ENCODE measurements at places on chromosomes 1 and 21.

- no peak for DNase-seq
These were observed 113.9 kb downstream of the ZBTB18 start for GRCh38 chr1:244165021-244165420.

DNA sequence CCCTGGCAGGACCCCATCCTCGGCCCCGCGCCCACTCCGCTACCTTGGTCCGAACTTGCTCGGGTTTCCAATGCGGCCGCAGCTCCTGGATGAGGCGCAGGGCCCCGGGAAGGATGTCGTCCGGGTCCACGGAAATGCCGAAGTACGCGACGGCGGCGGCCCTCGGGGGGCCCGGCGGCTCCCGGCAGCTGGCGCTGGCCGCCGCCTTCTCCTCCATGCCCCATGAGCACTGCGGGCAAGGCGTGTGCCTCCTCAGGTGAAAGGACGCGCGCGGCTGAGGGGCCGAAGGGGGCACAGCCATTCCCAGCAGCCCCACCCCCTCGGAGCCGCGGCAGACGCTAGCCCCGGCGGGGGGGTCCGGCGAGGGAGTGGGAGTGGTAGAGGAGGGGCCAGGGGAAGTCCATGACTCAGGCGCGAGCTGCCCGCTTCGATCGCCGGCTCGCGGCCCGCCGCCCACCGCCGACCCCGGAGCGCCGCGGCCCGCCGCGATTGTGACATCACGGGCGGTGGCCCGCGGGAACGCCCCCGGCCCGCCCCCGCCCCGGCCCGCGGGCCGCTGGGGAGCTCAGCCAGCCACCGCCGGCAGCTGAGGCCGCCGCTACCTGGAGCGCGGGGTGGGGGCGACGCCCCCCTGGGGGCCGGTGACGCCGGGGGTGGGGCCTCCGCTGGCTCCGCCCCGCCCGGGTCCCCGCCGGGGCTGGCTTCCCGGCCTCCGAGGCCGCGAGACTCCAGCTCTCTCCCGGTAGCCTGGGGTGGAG lies at the start of gene ETNK2:
Gene ETNK2 (minus strand): TSS at position 493 of the 758 bp plus-strand sequence. CDS start 192 bp downstream, at position 301.
- peak; percentile 70 for DNase-seq

- DNase-seq: no peak
These were observed 53.0 kb downstream of the BACH1 start for GRCh38 chr21:29351691-29352090.

- DNase-seq: peak; percentile 52
These were observed 6.9 kb upstream of the GPATCH4 start for GRCh38 chr1:156608036-156608674.

GRCh38 chr21:44887807-44888580 lies 14.5 kb upstream of the PTTG1IP start:
- DNase-seq: no peak

- no peak for DNase-seq
These were observed 316.9 kb downstream of the VAV3 start for GRCh38 chr1:107648071-107648470.

- DNase-seq: no peak
These were observed 162.5 kb downstream of the TBX15 start for GRCh38 chr1:118825619-118826018.

DNA sequence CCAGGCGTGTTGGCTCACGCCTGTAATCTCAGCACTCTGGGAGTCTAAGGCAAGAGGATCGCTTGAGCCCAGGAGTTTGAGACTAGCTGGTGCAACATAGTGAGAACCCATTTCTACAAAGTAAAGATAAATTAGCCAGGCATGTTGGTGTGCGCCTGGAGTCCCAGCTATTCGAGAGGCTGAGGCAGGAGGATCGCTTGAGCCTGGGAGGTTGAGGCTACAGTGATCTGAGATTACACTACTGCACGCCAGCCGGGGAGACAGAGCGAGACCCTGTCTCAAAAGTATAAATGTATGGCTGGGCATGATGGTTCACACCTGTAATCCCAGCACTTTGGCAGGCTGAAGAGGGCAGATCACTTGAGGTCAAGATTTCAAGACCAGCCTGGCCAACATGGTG lies 51.5 kb upstream of the LBR start:
- DNase-seq: no peak

- DNase-seq: no peak
These were observed 26.8 kb downstream of the KIF1B start for GRCh38 chr1:10237157-10237539.

GRCh38 chr1:47229031-47229885 lies 2.8 kb downstream of the TAL1 start:
- no peak for DNase-seq

DNA sequence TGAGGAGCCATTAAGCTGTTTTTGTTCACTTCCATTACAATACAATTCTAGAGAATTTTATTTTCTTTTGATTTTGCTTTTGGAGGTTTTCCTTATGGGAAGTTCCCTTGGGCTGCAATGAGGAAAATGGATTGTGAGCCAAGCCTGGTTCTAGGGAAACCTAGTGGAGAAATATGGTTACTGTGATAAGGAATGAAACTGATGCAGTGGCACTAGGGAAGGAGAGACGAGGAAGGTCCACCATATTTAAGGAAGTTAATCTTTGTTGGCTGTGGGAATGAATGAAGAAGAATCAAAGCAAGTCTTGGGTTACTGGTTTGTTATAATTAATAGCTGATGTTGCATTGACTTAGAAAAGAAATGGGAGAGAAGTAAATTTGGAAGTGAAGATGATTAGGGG lies 28.4 kb downstream of the CHML start:
- no peak for DNase-seq

GRCh38 chr1:228281631-228282328 lies 73.9 kb downstream of the OBSCN start:
- DNase-seq: no peak

GRCh38 chr21:38861056-38861455 lies 55.3 kb downstream of the ETS2 start:
- no peak for DNase-seq

DNA sequence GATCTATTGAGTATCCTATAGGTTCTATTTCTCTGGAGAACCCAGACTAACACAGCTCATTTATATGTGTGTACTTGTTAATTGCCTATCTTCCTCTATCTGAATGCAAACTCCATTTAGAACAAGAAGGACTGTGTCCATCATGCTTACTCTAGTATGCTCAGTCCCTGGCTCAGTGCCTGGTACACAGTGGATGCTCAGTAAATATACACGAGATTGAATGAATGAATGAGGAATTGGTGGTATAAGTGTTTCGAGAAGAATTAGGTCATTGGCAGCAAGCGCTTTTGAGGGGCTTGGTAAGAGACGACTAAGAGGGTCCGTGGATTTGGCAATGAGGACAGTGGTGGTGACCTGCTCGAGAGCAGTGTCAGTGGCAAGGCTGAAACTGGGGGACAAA lies 112.5 kb downstream of the CSMD2 start:
- DNase-seq: no peak

- no peak for DNase-seq
These were observed 89.4 kb upstream of the PGD start for GRCh38 chr1:10309243-10310011.

- DNase-seq: no peak
These were observed 131.2 kb downstream of the AK5 start for GRCh38 chr1:77412820-77413530.

- no peak for DNase-seq
These were observed 54.6 kb downstream of the ZBTB40 start for GRCh38 chr1:22506130-22506692.

- peak; percentile 4 for DNase-seq
These were observed 10.7 kb downstream of the LEPR start for GRCh38 chr1:65431111-65431705.

DNA sequence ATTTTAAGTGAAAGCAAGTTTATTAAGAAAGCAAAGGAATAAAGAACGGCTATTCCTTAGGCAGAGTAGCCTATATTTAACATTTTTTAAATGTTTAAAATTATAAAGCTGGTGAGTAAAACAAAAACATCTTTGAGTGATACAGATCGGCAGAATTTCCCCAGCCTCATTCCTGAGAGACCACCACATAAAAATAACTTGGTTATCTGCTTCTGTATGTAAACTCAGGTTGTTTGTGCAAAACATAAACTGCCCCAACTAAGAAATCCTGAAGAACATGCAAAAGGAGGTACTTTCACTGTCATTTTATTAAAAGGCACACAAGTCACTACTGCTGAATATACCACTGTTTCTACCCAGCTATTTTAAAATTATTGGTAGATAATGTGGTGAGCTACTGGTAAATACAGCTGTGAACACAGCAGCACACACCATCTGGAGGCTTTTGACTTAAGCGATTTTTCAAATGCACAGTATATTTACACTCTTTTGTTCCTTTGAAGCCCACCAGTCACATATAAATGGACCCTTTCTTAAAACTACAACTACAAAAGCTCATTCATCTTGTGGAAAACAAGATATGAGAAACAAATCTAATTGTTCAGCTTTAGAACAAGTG lies 119.3 kb downstream of the RERE start:
- peak; percentile 52 for DNase-seq

DNA sequence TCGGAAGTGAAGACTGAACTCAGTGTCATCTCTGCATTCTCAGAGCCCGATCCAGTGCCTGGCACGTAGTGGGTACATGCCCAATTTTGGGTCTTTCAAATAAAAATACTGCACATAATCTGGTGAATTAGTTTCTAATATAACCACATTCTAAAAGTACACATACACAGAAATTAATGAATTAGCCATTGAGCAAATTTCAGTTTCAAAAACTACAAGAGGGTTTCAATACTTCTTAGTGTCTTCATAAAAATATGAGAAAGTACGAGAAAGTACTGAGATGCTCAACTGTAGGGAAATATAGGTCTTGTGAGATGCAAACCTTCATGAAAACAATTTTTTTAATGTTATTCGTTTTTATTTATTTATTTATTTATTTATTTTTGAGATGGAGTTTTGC lies 86.9 kb downstream of the SMYD2 start:
- DNase-seq: no peak

- no peak for DNase-seq
These were observed 279.9 kb downstream of the DNM3 start for GRCh38 chr1:172121081-172121717.

DNA sequence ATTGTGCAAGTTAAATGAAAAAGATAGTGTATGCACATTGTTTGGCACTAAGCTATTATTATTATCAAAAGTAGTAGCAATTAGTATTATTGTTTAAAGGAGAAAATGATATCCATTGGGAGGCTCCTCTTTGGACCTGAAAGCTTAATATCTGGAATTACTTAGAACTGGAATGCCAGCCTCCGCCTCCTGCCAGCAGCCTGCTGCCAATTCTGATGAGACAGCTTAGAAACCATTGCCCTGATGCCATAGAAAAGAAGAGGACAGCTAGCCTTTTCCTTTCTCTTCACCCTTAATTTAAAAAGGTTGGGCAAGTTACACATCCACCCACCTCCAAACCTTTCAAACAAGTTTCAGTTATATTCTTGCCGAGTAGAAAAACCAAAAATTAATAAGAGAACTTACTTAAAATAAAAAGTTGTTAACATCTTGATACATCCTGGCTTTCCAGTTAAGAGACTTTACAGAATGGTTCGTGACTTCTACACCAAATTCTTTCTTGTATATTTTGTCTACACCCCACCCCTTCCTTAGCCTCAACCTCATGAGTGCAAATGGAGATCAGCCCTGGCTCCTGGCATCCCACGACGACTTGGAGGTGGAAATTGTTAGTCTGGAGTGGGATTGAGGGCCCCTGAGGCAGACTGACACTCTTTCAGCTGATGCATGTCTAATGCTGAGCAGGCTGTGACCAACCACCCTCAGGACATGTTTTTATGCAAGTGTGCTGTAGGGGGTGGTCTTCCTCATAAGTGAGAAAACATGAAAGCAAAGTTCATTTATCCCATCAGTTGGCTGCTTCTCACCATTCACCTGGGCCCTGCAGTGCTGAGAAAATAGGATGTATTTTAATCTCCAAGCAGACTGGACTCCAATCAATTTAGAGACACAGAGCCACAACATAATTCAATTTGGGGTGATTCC lies 120.6 kb downstream of the KCNJ15 start:
- no peak for DNase-seq

- DNase-seq: no peak
These were observed 153.5 kb downstream of the TGFBR3 start for GRCh38 chr1:91732291-91733107.

DNA sequence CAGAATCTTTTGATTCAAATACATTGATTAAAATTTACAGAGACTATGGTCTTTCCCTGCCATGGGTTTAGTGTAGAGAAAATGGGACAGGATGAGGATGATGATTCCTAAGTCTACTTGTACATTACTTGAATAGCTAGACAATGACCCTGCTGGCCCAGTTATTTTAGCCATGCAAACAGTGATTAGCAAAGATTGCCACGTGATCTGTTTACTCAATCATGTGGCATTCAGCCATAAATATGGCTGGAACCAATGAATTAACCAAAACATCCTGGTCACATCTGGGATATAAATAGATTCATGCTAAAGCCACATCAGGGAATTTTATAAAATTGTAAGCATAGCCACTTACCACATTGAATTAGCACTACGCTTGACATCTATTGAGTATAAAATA lies 167.3 kb downstream of the PBX1 start:
- no peak for DNase-seq

DNA sequence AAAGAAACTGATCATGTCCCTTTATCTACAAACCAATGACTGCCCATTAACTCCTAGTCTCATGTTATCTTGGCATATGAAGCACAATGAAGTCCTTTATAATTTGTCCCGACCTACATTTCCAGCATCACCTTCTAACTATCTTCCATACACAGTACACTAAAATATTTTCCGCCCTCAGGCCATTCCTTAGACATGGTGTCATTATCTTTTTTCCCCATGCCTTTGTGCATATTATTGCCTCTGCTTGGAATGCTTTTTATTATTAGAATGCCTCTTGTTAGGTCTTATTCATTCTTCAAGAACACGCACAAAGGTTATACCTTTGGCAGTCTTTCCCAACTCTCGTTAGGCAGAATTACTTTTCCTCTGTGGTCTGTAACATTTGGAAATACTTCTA lies 39.6 kb downstream of the ATG4C start:
- no peak for DNase-seq

- DNase-seq: no peak
These were observed 4.1 kb downstream of the MRPL9 start for GRCh38 chr1:151759241-151759640.

DNA sequence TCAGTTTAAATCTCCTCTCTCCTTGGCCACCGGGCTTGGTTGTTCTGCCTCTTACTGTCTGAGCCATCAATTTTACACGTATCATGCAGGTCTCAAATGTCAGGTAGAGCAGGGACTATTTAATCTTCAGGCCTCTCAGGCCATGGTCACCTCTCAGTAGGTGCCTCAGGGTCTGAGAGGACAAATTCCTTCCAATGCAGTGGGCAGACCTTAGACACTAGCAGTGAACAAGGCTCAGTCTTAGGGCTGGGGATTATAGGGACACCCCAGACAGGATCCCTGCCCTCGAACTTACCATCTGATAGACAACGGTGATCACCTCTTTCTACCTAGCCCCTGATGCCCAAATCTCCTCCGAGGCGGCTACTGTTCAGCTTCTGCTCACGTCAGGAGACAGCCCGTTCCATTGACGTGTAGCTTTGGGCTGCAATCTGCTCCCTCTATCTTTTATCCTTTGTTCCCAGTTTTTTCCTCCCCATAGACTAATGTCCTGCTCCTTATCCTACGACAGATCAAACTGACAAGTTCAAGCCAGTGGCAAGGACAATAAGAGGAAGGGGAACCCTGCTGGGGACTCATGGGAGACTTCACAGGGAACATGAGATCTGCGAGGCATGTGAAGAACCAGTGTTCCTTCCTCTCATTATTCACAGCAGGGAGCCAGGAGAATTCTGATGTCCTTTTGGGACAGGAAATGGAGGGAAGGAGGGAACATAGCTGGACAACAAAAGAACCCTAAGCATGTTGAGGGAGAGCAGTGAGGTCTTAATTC lies 1.4 kb upstream of the MYOG start:
- DNase-seq: no peak
